ENCODE measurements at places on chromosomes 2 and 18. TPM values are rescaled to one million over a fixed set of nuclear protein-coding genes. Genes with fewer than 3 reads are reported as not detected.
A peak's percentile ranks its signal among the peaks of the same experiment; 100 is the strongest.

Gene IMPA2
- total RNA-seq: 89.2 TPM

GRCh38 chr2:239275044-239275685 lies 125.7 kb downstream of the HDAC4 start:
- DNase-seq: peak; percentile 86

DNA sequence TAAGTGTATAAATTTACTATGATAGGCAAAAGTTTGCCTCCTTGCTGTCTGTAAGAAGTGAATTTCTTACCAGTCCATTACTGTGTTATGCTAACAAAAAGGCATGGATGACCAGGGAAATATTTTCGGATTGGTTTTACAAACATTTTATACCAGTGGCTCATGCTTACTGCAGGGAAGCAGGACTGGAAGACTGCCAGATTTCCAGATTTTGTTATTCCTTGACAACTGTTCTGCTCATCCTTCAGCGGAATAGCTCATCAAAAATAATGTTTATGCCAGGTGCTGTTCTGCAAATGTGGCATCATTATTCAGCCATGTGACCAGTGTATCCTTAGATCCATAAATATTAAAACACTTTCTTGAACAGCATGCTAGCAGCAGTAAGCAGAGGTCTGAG lies 40.4 kb upstream of the NETO1 start:
- DNase-seq: no peak

GRCh38 chr2:75170889-75171288 lies 28.4 kb downstream of the TACR1 start:
- DNase-seq: no peak

DNA sequence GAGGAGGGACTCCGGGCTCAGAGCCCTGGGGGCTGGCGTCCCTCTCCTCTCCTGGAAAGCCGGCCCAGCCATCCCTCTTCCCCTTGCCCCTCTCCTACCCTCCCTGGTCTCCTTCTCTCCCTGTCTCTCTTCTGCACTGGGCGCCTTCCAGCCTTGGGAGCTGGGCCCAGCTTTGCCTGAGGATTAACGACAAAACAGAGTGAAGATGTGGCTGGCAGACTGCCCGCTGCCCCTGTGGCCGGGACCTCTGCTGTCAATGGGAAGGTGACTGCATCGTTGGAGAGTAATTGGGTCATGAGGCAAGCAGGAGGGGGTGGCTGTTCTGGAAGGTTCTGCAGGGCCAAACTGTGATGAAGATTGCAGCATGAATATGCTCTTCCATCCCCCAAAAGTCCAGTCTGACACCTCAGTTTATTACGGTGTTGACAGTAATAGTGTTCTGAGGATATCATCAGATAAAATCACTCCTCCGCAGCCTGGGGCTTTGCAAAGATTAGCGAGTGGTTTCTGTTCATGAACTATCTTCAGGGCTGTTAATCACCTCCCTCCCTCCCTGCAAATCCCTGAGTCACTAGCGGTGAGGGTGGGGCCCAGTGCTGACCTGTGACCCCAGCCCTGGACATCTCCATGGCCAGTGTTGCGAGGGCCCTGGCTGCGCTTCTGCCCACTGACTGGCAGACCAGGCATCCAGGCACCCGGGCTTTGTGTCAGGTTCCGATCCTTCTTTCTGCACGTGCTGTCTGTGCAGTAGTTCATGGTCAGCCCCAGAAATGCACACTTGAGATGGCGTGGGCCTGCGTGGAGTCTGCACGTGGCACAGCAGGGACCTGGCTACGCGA lies 23.0 kb downstream of the RTP5 start:
- DNase-seq: no peak

- DNase-seq: no peak
These were observed 80.3 kb upstream of the RBM44 start for GRCh38 chr2:237718277-237718634.

Measured in HT-29 (cell line).